ENCODE measurements at places on chromosomes 6 and 20.

DNA sequence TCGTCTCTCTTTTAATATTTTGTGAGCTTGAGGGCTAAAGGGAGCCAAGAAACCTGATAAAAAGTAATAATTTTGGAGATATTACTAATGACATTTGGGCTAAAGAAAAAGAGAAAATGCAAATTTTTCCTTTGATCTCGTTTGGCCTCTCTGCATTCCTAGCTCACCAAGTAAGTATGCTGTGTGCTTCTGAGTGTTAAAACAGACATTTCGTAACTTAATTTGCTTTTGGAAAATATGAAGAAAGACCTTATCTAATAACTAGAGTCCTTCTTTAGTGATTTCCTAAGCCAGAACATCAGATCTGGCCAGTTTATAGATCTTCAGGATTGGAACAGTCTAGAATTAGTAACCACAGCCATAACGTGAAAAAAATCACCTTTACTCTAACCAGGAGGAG, 872.9 kb upstream of the SLC35B3 start:
- no peak for DNase-seq

- DNase-seq: no peak
Measured at GRCh38 chr6:25370178-25371036, 91.2 kb downstream of the CARMIL1 start.

- DNase-seq: no peak
Measured at GRCh38 chr20:9235518-9235917, 166.6 kb downstream of the PLCB4 start.

- DNase-seq: no peak
Measured at GRCh38 chr20:61847986-61848385, 217.7 kb downstream of the TAF4 start.

GRCh38 chr6:101961357-101961756, 567.8 kb downstream of the GRIK2 start:
- no peak for DNase-seq
